Activated CD4-positive, alpha-beta memory T cell treated with anti-CD3 and anti-CD28 coated beads for 36 hours (primary cell): ENCODE measurements at places on chromosomes 6 and 20.

- DNase-seq: peak; percentile 46
These were observed 102.5 kb downstream of the NOL4L start for GRCh38 chr20:32482442-32483261.

DNA sequence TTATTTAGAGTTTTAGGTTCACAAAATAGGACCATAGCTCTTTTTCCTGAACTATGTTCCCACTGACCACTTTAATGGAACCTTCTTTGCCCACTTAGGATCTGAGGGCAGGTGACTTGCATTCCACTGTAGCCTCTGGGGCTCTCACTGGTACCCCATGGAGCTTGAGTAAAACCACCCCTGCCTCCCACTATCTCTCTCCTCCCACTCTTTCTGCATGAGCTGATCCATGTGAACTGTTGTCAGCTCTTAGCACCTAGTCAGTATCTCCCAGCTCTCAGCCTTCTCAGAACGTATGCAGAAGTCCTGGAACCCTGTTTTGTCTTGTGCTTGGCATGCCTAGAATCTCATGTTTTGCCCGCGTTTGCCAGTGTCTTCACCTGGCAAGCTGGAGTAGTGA, 200.6 kb upstream of the SNX9 start:
- DNase-seq: no peak

DNA sequence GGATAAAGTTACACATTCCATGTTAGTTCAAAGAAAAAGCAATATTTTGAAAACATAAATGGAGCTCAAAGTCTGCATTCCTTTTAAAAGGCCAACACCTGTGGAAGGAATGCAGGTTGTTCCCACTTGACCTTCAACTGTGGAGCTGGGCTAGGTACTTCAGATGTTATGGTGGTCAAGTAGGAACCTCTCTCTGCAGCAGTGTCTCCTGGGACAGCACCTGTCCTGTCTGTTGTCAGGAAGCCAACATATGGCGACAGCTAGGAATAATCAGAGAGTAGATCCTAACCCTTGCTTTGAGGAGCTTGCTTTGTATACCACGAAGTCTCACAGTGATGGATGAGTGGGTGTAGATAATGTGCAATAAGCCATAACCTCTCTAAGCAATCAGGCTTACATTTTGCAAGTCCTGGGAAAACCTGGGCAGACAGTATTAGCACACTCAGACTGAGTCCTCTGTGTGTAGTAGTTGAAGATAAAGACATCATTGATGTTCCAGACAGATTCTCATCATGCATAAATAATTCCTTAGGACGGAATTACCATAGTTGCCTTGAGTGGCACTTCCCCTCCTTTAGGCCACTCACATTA, 347.5 kb downstream of the PRL start:
- DNase-seq: no peak

GRCh38 chr20:54091120-54091480, 20.7 kb upstream of the BCAS1 start:
- no peak for DNase-seq

GRCh38 chr6:1297746-1298145, 14.2 kb upstream of the FOXQ1 start:
- DNase-seq: no peak

DNA sequence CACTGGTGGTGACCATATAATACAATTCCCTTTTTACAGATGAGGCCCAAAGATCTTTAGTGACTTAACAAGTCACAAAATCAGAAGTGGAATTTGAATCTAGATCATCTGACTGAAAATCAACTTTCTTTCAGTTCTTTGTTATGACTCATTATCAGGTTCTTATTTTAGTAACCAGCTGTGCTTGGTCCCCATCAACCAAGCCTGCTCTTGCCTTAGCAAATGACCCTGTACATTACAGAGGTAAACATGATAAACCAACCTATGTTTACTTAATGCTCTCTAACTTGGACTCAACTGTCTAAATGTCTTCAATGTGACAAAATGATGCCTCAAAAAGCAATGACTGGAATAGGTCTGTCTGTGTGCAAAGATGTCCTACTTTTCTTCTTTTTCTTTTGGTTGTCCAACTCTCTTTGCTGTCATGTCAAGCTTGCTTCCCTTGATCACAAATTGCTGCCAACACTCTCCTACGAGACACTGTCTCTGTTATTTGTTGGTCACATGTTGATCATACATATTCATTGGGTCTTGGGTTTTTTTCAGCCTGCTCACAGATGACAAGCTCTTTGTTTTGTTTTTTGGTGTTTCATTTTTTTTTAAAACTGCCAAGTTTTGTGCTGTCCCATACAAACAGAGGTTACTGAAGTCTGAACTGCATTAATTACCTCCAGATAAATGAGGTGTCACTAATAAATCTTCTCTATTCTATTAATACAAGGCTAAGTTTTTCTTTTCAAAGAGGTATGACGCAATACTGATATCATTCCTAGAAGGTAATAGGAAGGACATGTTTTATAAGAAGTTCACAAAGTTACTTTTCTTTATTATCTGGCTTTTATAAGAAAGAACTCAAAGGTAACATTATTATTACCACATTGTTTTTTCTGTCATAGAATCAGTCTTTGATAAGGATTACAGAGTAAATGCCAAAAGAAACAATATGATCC, 62.2 kb upstream of the PLN start:
- DNase-seq: peak; percentile 18

- no peak for DNase-seq
These were observed 44.3 kb upstream of the PTGIS start for GRCh38 chr20:49612127-49612738.

DNA sequence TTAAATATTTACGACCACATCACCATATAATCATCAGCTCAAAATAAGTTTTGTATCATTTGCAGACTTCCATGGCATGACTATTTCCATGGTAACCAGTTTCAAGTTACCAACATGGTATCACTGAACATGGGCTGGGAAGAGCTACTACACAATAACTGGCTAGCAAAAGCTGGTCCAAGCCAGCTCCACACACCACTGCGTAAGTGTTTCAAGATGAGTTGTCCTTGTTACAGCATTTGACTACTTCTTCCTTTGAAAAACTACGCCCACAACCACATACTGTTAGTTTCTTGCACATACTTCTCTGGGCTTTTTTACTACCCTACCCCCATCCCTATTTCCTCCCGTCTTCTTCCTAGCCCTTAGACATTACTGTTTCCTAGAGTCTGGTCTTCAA, 8.5 kb downstream of the CD164 start:
- peak; percentile 80 for DNase-seq

- no peak for DNase-seq
These were observed 151.0 kb upstream of the HEY2 start for GRCh38 chr6:125598422-125598821.

- peak; percentile 83 for DNase-seq
These were observed 32.5 kb downstream of the SLC22A2 start for GRCh38 chr6:160226118-160226591.

DNA sequence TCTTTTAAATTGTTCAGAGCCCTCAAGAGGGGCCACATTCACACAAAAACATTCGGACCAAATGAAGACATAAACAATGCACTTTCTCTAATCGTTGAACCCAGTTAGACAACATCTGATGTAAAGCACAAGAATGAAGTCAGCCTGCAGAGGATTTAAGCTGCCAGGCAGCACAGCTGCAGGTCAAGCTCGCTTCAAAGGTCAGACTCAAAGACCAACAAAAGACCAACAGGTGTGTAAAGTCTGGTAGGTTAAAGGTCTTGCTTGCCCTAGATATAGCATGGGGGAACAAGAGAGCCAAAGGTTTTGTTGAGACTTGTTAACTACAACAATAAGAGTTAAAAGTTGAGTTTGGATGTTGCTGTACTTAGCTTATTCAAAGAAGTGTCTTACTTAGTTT, 26.7 kb upstream of the MYLIP start:
- no peak for DNase-seq

DNA sequence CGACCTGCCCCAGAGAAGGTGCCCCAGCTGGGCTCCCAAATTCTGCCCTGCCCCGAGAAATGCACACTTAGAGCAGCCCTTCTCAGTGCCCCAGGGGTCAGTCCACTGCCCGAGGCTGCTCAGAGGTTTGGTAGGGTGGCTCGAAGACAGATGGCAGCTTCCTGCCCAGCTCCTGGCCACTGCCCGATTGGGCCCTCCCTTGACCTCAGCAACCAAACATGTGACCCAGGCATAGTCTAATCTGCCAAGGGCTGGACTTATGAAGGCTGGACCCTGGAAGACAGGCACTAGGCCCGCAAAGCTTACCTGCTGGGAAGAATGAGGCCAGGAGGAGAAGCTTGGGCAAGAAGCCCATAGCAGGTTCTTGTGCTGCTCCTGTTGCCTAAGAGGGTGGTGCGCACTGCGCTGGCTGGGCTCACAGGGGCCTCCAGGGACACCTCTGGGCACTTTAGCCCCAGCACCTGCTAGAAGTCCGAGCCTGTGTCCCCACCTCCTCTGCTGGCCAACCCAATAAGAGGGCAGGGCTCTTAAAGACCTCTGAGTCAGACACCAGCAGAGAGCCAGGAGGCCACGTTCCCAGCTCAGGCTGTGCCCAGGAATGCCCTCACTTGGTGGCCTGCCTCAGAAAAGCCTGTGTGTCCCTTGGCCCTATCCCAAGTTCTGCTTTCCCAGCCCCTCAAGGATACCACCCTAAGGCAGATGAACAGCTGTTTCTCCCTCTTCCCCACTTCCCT, 5.5 kb downstream of the SIGLEC1 start:
- no peak for DNase-seq

DNA sequence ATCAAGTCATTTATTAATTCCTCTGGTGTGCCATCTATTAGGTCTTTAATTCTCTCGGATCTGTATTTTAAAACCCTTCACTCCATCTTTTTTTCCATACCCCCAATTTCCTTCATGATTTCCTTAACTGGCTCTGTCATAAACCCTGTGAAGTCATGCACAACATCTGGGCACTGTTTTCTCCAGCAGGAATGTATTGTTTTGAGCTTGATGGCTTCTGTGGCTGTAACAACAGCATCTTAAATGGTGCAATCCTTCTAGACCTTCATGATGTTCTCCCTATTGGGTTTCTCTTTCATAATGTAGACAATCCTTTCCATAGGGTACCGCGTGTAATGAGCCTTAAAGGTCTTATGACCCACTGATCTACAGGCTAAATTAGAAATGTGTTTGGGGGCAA, 29.0 kb downstream of the CDK19 start:
- DNase-seq: no peak

- no peak for DNase-seq
These were observed 102.2 kb downstream of the ZNF217 start for GRCh38 chr20:53491462-53491861.

- DNase-seq: no peak
These were observed 30.9 kb downstream of the SRC start for GRCh38 chr20:37376791-37377190.

GRCh38 chr6:66396549-66396948, 689.5 kb upstream of the EYS start:
- DNase-seq: no peak

DNA sequence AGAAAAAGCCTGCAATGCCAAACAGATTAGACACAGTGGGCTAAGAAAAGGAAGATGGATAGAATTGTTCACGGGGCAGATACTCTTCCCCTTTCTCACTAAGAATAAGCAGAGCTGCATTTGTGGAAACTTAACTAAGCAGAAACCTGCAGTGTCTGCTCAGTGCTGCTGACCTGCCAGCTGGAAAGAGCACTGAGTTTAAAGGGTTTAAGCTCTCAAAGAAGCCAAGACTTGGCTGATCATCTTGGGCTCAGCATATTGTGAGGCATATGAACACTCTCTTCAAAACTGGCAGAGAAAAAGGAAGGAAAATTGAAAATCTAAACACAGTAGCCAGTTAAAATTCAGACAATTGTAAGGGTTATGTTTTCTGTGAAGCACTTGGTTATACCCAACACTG, 711.1 kb upstream of the EPHA7 start:
- no peak for DNase-seq

DNA sequence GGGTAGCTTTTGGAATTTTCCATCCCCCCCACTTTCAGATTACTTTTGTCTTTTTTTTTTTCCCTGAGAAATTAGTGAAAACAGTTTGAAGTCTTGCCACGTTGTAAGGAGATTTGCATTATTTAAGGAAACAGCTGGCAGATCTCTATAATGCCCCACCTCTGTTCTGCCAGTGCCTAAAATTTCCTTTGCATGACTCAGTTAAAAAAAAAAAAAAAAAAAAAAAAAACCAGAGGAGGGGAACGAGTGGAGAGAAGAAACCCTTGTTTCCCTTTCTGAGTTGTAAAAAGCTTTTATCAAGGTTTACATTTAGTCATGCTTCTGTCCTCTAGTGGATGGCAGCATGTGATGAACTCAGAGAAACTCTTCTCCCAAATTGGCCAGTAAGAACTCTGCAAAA, 33.5 kb downstream of the CARMIL1 start:
- no peak for DNase-seq

DNA sequence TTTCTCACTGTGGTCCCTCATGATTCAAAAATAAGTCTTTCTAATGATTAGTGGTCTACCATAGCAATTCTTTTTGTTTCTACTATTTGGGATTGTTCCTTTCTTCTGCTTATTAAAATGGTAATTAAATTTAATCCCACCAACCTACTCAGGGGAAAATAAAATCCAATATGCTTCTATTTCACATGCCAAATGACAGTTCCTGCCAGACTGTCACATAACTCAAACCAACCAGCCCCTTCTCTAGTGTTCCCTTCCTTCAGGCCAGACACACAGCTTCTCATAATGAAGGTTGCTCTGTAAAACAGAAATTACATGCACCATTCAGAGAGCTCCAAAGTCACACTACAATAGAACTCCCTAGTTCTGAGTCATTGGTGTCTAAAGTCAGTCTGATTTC, 23.2 kb downstream of the PAK5 start:
- DNase-seq: no peak

DNA sequence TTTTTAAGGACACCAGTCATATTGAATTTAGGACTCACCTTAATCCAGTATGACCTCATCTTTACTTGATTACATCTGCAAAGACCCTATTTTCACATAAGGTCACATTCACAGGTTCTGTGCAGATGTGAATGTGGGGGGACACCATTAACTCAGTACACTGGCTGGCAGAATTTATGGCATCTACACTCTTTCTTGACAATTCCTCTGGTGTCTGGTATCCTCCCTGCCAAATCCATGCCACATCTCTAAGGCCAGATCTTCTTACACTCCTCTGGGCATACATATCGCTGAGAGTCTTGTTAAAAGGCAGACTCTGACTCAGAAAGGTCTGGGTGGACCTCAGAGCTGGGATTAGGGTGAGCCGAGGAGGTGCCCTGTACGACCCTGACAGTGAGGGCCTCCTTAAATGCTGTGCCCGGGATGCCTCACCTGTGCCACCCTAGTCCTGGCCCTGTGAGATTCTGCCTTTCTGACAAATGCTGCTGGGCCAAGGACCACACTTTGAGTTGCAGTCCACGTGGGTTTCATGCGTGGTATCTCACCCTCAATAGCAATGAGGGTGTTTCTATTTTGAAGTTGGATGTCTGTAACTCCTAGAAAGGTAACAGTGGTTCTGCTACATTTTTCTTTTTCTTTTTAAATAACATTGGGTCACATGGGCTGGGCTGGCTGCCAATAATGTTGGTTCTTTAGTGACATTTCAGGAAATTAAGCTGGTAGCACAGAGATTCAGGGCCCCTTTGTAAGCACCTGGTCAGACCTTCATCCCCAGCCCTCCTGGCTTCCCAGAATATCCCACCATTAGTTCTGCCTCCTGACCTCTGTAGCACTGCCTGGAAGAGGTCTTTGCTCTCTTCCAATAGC, 17.2 kb upstream of the LRRN4 start:
- no peak for DNase-seq

- no peak for DNase-seq
These were observed 204.1 kb upstream of the AGPAT4 start for GRCh38 chr6:161477876-161478425.

- no peak for DNase-seq
These were observed 23.1 kb downstream of the NCR2 start for GRCh38 chr6:41358503-41358902.
